ENCODE measurements at places on chromosomes 11 and 22.

DNA sequence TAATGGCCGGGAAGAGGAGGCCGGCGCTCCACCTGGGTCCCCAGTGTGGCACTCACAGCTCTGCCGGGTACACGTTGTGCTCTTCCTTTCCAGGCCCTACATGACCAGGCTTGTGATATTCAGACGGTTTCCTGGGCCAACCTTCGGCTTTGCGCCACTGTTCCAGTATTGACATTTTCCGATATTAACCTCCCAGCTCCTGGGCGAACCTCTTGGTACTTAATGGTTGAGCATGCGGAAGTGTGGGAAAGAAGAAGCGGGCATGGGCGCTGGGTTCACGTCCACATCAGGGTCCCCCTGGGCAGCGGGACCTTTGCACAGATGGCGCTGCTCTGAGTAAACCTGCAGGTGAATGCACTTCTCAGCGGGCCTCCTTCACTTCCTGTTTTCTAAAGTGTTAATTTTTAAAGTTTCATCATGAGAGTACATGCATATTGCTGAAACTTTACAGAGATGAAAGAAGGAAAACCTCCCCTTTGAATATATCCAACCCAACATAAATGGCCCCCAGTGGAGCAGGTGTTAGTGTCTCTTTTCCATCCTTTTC, 286.7 kb downstream of the TBC1D22A start:
- DNase-seq: no peak

DNA sequence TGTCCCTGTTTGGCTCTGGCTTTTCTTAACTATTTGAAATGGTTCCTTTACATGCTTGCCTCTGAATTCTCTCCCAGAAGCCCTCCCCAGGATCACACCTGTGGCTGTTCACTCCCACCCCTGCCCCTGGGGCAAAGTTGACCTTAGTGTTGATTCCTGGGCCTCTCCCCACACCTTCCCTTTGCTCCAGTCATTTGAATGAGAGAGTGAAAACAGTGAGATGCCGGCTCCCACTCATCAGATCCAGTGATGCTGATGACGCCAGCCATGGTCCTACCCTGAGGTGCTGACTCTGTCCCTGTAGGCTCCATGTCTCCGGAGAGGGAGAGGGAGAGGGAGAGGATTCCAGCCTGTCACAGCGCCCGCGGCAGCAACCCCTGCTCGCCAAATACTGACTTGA, 40.7 kb downstream of the LRP5 start:
- DNase-seq: peak; percentile 72

DNA sequence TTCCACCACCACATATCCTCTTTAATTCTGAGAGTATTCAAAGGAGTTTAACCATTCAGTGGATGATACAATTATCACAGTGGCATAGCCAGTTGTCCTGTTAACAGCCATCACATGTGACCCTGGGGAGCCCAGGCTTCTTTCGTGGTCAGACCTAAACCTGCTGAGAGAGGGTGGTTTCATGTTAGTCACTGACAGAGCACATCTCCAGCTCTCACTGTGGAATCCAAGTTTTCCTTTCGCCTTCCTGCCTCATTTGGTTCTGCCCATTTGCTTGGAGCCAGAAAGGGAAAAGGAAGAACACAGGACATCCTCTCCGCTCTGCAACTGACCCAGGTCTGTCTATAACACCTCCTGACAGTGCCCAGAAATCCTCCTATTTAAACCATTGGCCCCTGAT, 60.4 kb downstream of the MCHR1 start:
- no peak for DNase-seq

- DNase-seq: no peak
Measured at GRCh38 chr11:118841469-118842242, 42.0 kb upstream of the CXCR5 start.

- peak; percentile 32 for DNase-seq
Measured at GRCh38 chr11:112255067-112255720, 5.5 kb downstream of the PLET1 start.

GRCh38 chr11:57343825-57344224, 5.7 kb downstream of the P2RX3 start:
- DNase-seq: no peak

GRCh38 chr22:39130152-39130704, 22.3 kb downstream of the CBX7 start:
- no peak for DNase-seq

DNA sequence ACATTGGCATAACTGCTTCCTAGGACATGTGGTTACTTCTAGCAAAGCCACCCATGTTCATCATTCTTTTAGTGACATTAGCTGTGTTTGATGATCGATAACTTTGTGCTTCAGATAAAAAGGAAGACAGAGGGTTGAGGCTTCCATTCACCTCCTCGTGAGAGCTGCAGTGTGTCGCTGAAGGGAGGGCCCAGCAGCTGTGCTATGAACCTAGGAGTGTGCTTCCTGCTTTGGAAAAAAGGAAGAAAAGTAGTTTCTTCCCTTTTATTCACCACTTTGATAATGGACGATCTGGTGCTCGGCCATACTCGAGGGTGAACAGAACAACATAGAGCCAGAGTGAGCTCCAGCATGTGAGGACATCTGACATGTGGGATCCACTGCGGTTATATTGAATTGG, 6.1 kb upstream of the RFPL2 start:
- no peak for DNase-seq

DNA sequence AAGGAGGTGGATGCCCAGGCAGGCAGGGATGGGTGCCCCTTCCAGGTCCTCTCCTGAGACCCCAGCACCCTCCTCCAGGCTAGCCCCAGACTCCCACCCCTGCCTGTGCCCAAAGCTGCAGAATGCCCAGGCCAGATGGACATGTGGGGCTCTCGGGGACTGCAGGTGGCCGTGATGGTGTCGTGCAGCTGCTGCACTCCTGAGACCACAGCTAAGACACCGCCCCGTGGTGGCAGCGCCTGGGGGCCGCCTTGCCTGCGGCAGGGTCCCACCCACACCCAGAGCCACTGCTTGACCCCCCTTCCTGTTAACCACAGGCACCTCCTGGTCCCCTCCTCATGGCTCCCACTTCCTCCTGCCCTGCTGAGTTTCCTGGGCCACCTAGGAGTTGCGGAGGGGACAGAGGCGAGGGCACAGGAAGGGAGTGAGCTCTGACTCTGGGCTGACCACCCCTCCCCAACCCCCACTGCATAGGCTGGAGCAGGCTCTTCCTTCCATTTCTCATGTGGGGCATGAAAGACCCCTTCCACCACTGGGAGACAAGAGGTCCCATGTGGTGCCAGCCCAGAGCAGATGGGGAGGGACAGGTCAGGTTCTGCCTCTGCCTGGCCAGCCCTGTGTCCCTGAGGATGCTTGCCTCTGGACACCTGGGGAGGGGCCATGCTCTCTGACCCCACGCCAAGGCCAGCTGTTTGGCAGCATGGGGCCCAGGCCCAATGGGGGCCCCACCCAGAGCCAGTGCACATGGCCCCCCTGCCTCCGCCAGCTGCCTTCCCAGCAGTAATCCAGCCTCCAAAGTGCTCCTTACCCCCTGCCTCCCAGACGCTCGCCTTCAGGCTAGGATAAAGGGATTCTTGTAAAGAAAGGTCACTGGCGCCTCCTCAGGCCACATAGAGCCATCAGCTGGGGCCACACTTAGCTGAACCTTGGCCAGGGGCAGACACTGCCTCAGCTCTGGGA, 29.3 kb downstream of the OSBPL5 start:
- no peak for DNase-seq

- DNase-seq: peak; percentile 70
Measured at GRCh38 chr22:35445933-35446332, 46.0 kb downstream of the MCM5 start.

DNA sequence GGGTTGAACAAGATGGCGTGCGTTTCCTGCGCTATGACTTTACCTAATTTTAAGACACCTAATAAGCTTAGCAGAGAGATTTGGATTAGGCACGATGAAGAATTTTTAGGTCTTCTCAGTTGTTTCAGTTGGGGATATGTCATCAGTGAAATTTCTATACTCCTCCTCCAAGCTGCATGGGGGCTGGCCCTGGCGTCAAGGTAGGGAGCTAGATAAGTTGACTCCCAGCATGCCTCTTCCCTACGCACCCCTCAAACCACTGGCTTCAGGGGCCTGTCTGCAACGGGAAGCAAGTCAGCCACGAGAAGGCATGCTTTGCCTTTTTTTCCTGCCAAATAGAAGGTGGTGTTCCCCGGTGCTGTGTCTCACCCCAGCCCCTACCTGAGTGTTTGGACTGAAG, 13.3 kb downstream of the DGAT2 start:
- DNase-seq: no peak

- DNase-seq: no peak
Measured at GRCh38 chr11:34890812-34891211, 25.4 kb downstream of the APIP start.

- no peak for DNase-seq
Measured at GRCh38 chr22:50729391-50730012, 8.5 kb upstream of the ACR start.
